ENCODE measurements at places on chromosomes 12 and 14.

- no peak for DNase-seq
Measured at GRCh38 chr12:27361372-27361771, 28.7 kb downstream of the BMAL2 start.

- no peak for DNase-seq
Measured at GRCh38 chr12:82971584-82971983, 284.9 kb downstream of the TMTC2 start.

DNA sequence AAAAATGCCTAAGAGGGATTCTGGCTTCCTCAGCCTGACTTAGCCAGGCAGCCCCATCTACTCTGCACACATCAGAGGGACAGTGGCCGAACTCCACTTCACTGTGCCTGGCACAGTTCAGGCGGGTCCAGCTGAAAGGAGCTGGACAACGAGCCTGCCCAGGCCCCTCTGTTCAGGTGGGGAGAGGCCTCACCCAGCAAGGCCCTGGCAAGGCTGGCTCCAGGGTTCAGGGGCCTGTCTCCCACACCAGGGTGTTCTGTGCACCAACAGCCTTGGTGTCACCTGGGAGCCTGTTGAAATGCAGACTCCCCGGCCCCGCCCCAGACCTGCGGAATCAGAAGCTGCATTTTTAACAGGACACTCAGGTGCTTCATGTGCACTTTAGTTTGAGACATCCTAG is 9.8 kb downstream of the FAM181A start:
- DNase-seq, result no peak

DNA sequence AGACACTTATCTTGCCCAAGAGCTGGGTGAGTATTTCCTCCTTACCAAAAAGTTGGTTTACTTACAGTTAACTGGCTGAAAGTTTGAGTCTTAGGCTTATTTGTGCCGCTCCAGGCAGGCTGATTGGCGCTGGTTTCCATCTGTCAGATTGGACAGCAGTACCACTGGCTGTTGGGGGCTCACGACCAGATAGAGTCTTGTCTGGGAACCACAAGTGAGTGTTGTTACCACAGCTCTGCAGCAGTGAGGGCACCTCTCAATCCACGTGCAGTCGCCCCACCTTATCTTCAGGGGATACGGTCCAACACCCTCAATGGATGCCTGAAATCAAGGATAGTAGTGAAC is 58.9 kb downstream of the DDX51 start:
- no peak for DNase-seq

DNA sequence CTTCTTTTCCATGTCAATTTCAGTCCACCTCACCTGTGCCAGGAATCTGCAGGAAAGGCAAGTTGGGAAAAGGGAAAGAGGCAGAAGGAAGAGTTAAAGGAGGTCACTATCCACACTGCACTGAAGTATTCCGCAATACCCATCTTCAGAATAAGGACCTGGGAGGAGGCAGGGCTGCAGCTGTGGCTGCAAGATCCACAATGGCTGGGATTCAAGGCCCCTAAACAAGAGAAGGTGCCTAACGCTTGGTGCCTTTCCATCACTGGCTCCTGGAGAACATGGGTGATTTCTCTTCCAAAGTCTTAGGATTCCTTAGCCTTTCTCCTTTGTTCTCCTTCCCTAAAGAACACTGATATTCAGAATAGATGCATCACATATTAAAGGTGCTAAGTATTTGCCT is 204.0 kb downstream of the GRIN2B start:
- no peak for DNase-seq

DNA sequence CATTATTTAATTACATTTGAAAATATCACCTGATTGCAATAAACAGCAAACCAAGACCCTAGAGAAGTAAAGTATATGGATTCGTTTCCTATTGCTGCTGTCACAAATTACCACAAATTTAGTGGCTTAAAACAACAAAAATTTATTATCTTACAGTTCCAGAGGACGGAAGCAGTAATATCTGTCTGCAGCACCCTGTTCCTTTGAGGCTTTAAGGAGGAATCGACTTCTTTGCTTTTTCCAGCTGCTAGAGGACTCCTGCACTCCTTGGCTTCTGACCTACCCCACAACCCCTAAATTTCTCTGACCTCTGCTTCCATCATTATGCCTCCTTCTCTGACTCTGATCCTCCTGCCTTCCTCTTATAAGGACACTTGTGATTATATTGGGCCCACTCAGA is 23.8 kb upstream of the PPM1A start:
- no peak for DNase-seq
